ENCODE measurements at places on chromosomes 6 and 20.

DNA sequence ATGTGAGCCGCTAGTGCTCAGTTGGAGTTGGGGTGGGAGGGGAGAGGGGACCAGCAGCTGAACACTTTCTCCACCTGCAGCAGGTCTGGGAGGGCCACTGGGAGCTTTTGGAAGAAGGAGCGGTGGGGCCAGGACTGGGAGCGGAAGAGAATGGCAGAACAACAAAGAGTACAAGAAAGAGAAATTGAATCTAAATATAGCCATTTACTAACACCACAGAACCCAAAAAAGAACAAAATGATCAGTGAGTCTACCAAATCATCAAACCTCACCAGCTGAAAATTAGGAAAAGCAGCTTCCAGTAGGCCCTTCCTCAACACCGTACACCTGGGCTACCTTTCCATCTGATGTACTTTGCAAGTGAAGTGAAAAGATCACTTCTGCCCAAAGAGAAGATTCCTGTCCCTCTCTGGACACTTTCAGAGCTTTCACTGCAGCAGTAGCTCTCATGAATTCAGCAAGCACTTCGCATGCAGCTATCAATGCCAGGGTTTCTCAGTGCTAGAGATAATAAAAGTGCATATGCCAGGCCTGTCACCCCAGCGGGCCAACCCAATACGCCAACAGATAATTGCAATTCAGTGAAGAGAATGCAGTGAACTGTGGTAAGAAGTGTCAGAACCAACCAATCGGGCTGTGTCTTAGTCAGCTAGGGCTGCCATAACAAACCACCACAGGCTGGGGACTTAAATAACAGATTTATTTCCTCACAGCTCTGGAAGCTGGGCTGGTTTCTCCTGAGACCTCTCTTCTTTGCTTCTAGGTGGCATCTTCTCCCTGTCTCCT, 597 bp downstream of the LY86 start:
- ATAC-seq, result peak; percentile 15

GRCh38 chr6:139600919-139601475, 226.5 kb upstream of the CITED2 start:
- no peak for ATAC-seq

- no peak for ATAC-seq
Measured at GRCh38 chr6:92887871-92888270, 531.5 kb downstream of the EPHA7 start.

GRCh38 chr6:33213989-33214335, 5.7 kb downstream of the RING1 start:
- ATAC-seq, result peak; percentile 3

GRCh38 chr6:158797331-158798310, 21.5 kb downstream of the EZR start:
- peak; percentile 32 for ATAC-seq

DNA sequence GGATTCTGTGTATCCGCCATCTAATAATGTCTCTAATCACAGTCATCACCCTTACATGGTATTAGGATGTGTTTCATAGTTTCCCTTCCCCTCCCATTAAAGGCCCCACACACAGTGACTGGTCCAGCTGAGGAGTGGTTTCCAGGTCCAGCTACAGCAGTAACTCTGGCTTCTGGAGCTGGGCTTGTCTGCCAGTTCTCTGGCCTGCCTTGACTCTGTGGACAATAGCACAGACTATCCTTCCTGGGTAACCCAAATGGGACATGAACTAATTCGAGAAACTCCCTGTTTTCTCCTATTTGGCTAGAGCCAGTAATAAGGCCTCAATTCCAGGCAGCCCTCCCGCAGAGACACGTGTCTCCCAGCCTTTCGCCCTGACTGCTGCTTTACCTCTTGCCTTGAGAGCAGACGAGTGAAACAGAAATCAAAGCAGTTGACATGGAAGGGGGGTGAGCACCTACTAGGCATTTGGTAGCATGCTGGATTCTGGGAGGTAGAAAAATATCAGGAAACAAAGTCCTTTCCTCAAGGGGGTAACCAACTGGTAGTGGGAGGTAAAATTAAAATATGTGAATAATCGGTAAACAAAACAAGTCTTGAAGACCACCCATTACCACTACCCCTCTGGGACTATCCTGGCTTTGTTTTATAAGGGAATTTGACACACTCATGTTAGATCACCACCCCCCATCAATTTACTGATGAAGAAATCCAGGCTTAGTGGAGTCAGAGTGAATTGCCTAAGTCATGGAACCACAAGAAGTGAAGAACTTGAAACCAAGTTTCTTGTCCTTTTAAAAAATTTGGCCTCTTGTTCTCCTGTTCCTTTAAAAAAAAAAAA, 1.2 kb downstream of the TRAF3IP2 start:
- ATAC-seq, result peak; percentile 36

- no peak for ATAC-seq
Measured at GRCh38 chr6:63346217-63346835, 26.5 kb upstream of the LGSN start.

GRCh38 chr6:157757430-157758403, 65.3 kb upstream of the SNX9 start:
- peak; percentile 48 for ATAC-seq

DNA sequence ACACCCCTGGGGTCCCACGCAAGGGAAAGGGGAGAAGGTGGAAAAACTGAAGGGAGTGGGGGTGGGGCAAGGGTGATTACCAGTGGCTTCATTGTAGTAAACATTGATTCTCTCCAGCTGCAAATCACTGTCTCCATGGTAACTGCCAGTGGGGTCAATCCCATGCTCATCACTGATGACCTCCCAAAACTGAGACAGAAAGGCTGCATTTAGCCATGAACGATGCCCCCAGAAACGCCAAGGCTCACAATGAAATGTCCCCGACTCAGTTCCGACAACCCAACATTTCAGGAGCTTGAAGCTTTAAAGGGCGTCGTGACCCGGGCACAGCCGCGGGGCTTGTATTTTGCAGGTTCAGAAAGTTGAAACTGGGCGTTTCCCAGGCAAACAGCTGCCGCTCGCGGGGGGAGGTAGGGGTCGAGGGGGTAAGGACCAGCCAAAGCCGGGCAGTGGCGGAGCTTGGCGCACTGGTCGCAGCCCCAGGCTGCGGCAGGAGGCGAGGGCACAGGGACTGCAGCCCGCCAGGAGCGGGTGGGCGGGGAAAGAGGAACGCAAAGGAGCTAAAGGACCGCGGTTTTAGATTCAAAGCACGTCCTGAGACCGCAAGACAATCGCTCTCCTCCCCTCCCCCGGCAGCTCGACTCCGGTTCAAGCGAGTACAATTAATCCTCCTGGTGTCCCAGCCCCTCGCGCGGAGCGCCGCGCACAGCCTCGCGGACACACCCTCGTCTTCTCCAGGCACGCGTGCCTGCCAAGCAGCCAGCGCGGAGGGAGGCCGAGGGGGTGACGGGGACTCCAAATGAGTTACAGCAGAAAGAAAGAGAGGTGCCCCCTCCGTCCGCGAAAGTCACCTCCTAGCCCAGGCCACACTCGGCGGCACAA, 731 bp downstream of the TUBB2B start:
- peak; percentile 45 for ATAC-seq

DNA sequence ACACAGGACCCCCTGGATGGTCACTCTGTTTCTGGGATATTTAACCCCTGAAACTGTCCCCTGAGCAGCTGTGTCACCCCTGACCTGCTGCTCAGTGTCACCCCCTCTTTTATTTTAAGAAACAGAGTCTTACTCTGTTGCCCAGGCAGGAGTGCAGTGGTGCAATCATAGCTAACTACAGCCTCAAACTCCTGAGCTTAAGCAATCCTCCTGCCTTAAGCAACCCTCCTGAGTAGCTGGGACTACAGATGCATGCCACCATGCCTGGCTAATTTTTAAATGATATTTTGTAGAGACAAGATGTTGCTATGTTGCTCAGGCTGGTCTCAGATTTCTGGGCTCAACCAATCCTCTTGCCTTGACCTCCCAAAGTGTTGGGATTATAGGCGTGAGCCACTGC, 21.5 kb upstream of the GTSF1L start:
- ATAC-seq, result no peak

DNA sequence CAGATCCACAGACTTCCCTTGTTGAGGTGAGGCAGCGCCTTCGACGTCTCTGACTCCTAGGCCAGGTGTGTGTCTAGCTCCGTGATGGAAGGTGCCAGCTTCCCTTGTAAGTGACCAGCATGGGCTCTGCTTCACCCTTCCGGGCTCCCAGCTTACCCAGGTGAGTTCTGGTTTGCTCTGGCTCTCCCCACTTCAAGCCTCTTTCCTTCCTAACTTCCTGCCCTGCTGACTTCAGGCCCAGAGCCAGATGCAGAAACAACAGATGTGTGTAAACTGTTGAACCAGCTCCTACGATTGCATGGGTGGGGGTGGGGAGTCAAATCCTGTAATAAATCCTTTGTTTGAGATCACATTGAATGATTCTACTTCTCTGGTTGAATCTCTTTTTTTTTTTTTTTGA, 51.6 kb upstream of the BMP6 start:
- ATAC-seq, result no peak

- ATAC-seq, result no peak
Measured at GRCh38 chr6:149694921-149695320, 23.0 kb downstream of the LATS1 start.

DNA sequence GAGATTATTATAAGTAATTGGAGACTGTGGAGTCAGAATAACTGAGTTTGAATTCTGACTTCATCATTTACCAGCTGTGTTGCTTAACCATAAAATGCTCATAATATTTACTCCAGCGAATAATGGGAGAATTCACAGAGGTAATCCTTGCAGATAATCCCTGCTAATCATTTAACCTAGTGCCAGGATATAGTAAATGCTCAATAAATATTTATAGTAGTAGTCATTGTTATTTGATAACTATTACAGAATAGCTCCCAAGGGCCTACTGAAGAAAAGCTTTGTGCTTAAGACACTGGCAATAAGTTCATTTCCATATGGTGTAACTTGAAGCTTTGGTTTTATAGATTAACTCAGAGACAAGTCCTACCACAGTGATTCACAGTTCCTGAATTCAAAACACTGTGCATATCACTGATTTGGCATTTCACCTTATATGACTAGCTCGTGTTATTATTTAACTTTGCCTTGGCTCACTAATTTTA, 208.8 kb upstream of the PLCB4 start:
- ATAC-seq, result peak; percentile 73

- ATAC-seq, result peak; percentile 67
Measured at GRCh38 chr20:36132802-36133211, 21.7 kb upstream of the EPB41L1 start.

DNA sequence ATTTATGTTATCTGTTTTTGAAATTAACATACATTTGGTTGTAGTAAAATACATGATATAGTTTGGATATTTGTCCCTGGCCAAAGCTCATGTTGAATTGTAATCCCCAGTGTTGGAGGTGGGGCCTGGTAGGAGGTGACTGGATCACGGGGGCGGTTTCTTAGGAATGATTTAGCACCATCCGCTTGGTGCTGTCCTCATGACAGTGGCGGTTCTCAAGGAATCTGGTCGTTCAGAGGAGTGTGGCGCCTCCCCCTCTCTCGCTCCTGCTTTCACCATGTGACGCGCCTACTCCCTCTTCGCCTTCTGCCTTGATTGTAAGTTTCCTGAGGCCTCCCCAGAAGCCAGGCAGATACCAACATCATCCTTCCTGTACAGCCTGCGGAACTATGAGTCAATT, 29.0 kb downstream of the CTCFL start:
- ATAC-seq, result no peak

DNA sequence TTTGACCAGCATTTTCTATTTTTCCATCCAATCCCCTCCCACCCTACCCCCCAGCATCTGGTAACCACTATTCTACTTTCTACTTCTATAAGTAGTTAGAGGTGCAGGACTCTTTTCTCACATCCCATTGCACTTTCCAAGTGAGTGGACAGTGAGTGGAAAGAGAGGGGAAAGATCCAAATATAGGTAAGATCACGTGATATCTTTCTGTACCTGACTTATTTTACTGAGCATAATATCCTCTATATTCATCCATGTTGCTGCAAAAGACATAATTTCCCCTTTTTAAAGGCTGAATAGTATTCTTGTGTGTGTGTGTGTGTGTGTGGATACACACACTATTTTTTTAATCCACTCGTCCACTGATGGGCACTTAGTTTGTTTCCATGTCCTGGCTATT, 18.1 kb downstream of the RBM24 start:
- no peak for ATAC-seq

DNA sequence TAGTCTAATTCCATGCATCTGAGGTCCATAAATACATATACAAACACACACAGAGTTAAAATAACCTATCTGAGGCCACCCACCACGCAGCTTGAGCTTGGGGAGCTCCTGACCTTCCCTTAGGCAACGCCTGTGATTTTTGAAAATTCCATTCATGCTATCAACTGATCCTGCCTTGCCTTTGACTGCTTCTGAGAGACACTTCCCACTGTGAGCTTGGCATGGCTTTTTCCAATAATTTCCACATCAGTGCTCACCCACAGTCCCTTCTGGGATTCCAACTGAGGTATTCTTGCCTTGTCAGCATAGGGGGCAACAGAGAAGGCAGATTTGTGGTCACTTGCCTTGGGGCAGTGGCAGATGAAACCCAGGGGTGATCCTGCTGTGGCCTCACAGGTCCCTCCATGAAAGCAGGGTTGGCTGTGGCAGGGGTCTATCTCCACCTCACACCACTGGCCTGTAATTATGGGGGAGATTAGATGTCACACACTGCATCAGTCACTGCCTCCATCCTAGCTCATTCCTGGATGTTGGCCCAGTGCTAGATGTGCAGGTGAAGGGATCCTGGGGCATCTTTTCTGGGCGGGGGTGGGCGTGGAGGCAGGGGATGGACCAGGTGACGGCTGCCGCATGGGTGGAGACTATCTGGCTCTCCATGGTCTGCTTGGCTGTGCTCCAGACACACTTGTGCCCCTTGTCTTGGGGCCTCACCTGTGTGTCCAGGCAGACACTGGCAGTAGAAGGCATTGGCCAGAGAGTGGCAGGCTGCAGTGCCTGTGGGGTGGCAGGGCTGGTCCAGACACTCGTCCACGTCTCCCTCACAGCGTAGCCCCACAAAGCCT, 11.2 kb upstream of the GPSM3 start:
- no peak for ATAC-seq

DNA sequence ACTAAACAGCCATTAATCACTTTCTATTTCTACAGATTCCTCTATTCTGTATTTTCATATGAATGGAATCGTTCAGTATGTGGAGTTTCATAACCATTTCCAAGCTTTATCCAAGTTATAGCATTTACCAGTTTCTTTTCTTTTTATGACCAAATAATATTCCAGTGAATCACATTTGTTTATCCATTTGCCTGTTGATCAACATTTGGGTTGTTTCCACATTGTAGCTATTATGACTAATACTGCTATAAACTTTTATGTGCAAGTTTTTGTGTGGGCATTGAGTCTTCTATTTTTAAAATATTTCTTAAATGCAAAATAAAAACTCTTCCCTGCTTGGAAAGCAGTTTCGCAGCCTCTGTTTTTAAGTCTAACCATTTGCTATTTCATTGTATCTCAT, 336.4 kb upstream of the OPRM1 start:
- ATAC-seq, result no peak

Data from esophagus mucosa (tissue), 1 donor.